ENCODE measurements at places on chromosomes 2 and 18. TPM values are rescaled to one million over a fixed set of nuclear protein-coding genes. Genes with fewer than 3 reads are reported as not detected.

- no peak for DNase-seq
Observed at GRCh38 chr2:207248702-207249377, 83.1 kb upstream of the KLF7 start.

The LYG1 gene
- 0.41 TPM for total RNA-seq

The ANXA4 gene
- 29.5 TPM for total RNA-seq

The ITSN2 gene
- 44.4 TPM for total RNA-seq

GRCh38 chr2:309148-309953 lies 21.5 kb upstream of the ALKAL2 start:
- DNase-seq: no peak

GRCh38 chr2:46470114-46470628 lies 9.2 kb upstream of the TMEM247 start:
- DNase-seq: no peak

DNA sequence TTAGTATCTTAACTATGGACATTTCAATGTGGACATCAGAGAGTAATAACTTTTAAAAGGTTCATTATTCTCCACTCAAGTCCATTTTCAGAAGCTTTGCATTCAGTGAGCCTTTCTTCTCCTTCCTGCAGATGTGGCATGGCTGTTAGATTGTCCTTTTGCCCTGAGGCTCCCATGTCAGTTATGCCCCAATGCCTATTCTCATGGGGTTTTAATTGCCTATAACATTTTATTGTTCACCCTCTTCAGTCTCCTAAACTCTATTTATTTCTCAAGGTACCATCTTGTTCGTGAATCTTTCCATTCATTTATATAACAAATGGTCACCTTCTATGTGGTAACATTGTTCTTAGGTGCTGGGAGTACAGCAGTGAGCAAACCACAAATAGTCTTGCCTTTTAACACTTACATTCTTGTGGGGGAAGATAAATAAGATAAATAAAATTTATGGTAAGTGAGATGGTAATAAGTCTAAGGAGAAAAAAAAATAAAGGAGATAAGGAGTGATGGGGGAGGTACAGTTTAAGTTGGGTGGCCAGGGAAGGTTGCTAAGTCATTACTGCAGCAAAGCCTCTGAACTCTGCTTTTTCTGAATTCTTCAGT lies 277.9 kb upstream of the SIX3 start:
- DNase-seq: no peak

- DNase-seq: no peak
Observed at GRCh38 chr2:113224647-113225236, 51.0 kb downstream of the PSD4 start.

DNA sequence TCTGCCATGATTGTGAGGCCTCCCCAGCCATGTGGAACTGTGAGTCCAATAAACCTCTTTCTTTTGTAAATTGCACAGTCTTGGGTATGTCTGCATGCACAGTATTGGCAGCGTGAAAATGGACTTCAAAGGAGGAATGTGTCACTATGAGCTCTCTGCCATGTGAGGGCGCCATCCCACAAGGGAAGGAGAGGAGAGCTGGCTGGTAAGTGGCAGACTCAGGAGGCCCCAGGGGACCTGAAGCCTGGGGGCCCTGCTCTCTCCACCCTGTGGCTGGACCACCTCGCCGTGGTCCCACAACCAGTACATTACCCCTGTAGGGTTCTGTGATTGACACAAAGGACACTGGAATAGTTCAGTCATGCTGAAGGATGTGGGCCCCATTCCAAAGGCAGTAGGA lies 122.1 kb downstream of the RPIA start:
- DNase-seq: no peak

DNA sequence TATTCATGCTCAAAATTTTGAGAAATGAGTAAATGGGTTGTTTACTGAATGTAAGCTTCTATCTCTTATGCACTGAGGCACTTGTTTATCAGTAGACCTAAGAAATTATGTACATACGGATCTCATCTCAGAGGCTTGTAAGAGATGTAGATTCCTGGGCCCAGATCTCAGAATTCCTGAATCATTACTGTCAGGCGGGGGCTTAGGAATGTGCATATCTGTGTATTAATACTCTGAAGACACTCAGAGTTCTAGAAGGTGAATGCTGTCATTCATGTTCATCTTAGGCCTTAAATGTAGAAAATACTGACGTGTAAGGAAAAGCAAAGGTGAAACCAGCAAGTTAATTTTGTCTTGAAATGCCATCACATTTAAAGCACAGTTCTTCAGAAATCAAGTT lies 169.6 kb downstream of the FMNL2 start:
- no peak for DNase-seq

GRCh38 chr2:52391621-52392020 lies 1359.7 kb upstream of the NRXN1 start:
- DNase-seq: peak; percentile 36

- DNase-seq: no peak
Observed at GRCh38 chr18:67916097-67916496, 399.6 kb upstream of the DSEL start.

DNA sequence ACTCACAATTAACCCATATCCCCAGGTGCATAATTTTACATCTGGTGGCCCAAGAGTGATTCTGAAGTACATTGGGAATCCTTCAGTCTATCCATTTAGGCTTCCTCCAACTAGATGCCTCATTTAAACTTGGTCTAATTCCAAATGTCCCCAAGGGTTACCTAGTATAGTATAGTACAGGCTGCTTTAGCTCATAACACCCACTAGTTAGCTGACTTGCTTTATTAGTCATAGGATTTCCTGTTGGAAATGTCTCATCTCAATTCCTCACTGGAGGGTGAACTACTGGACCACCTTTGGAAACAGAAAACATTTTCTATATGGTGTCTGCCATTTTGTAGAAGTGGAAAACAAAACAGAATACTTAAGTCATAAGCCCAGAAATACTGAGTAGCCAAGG lies 202.5 kb upstream of the SESTD1 start:
- no peak for DNase-seq

DNA sequence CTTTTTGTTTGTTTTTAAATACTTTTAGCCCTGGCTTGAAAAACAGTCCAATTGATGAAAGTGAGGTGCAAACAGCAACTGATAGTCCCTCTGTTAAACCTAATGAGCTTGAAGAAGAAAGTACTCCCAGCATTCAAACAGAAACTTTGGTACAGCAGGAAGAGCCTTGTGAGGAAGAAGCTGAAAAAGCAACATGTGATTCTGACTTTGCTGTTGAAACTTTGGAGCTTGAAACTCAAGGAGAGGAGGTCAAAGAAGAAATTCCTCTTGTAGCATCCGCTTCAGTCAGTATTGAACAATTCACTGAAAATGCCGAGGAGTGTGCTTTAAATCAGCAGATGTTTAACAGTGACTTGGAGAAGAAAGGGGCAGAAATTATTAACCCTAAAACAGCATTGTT lies 30.6 kb upstream of the DYSF start:
- DNase-seq: no peak

DNA sequence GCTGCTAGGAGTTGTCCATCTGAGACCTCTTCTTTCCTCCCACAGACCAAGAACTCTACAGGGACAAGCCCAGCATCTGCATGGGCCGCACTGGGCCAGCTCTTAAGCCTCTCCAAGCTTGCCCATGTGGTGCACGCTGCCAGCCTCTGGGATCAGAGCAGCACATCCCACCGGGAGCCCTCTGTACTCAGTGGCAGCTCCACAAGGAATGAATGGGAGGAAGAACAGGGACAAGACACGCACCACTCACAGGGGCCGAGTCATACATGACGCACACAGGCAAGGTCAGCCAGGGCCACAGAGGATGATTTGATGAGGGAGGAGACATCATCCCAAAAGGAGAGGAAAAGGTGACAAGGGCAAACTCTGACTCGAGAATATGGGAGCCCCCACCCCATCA lies 268.3 kb downstream of the KLHL29 start:
- DNase-seq: no peak

GRCh38 chr2:207066166-207066565 lies 99.6 kb downstream of the KLF7 start:
- no peak for DNase-seq

DNA sequence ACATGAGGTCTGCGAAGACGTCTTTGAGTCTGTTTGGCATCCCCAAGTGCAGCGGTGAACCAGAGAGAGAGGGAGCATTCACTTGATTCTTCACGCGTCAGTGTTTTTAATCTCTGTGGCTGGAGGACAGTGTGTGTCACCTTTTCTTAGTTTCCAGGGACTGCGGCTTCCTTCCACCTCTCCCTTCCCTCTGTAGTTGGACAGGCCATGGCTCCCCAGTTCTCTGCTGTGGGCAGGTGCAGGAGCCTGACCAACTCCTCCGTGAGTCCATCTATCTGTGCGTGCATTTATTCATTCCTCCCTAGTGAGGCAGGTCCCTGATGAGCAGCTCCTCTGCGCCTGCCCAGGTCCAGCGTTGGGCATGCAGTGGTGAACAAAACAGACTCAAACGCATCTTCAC lies 42.9 kb downstream of the AGAP1 start:
- no peak for DNase-seq

DNA sequence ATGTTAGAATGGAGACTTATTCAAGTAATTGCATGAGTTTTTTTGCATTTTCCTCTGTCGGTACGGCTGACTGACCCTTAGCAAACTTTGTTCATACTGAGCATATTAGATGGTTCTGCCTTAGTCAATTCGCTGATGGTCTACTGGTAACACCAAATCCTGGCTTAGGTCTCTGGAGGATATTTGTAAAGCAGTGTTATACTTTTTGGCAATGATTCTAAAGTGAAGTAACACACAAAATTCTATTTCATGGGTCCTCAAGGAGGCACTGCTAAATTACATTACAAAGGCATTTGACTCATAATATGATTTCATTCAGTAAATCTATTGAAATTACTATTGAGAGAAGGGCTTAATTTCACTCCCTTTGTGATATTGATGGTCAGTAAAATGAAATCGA lies 246.8 kb upstream of the RASGRP3 start:
- DNase-seq: no peak
